ENCODE measurements at places on chromosomes 4 and X.
A peak's percentile ranks its signal among the peaks of the same experiment; 100 is the strongest.

DNA sequence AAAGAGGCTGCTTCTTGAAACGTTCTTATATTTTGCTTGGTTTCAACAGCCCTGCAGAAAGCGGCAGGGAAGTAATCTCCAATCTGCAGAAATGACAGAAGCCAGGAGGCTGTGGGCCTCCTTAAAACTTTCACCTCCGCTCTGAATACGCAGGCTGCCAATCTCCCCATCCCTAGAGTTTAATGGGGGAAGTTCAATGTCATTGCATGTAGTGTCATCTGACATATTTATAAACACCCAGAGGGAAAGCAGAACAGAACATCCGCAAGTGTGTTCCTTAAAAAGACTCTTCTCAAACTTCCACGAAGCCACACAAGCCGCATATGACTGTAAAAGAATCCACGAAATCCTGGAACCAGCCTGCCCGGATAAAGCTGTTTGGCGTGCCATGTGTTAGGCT, 148.8 kb upstream of the TBL1X start:
- no peak for DNase-seq

GRCh38 chr4:5956285-5957021, 61.8 kb downstream of the C4orf50 start:
- no peak for DNase-seq

- DNase-seq: peak; percentile 22
These were observed at the start of gene NUDT11 for GRCh38 chrX:51496501-51497291. TSS of gene NUDT11 (minus strand) at chrX:51496592. CDS start at chrX:51496444, 148 bp downstream.

DNA sequence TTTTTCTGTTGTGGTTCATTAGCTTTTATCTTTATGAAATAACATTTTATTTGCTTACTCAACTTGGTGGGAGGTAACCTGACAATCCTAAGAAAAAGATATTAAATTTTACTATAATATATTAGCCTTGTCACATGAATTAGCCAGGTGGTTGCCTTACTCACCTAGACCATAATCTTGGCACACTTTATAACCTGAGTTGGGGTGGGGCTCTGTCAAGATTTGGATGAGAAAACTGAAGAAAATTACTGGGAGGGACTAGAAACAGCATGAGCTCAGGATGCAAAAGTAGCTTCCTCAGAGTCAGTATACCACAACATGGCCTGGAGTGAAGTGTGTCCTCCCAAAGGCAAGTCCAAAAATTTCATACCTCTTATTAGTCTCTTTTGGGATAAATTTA, 164.9 kb upstream of the ANXA3 start:
- no peak for DNase-seq

DNA sequence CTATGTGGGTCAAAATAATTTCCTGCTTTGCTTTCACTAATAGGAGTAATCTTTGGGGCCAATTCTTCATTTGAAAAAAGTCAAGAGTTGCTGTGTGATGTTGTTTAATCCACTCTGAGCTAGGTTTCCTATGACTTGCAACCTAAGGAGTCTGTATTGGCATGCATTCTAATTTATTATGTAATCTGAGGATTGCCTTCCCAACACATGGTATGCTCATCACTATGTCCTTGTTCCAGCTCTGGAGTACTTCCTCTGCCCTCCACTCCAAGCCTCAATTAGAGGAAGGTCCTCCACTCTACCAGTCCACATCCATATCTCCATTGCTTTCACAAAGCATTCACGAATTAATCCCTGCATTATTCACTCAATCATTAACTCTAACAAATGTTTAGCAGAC, 56.1 kb downstream of the PPP3CA start:
- DNase-seq: peak; percentile 45

DNA sequence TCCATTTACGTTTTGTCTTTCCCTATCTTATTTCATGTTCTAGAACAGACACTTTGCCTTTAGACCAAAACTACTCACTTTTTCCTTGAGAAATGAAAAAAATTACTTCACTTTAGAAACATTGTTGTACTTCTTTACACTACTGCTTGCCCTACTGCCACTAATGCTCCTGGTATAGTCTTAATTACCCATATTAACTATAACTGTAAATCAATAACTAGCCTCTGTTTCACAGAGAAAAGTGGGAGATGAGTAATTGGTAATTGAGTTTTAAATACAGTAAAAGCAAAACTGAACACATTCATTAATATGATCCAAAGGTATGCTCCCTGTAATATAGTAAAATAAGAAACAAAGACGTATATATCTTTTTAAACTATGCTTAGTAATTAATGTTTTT, 111.1 kb upstream of the JADE1 start:
- no peak for DNase-seq

DNA sequence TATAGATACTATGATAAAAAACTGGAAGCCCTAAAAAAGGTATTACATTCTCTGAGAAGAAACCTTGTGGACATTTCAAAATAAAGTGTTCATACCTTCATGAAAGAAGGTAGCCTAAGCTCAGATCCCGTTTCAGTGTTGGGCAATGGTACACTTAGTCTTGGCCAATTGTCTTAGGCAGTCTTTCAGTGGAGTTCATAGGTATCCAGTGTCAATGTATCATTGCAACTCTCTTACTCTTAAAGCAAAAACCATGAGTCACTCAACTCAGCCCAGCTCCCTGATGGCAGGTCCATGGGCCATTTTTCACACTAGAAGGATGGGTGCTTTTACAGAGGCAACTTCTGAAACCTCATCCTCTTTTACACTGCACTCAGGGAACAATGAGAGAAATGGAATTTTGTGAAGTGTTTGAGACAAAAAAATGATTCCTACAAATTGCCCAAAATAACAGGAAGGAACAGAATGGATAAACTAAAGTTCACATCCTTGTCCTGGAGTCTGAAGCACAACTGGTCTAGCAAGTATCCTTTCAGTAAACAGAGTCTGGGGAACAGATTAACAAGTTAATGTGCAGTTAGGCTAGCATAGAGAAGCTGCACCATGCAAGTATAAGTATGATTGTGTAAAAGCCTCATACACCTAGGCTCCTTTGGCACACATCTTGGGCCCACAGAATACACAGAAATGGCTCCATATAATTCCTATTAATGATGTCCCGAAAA, 7.0 kb upstream of the ZNF827 start:
- no peak for DNase-seq

GRCh38 chrX:109632906-109633504, 8.0 kb upstream of the KCNE5 start:
- DNase-seq: peak; percentile 27

DNA sequence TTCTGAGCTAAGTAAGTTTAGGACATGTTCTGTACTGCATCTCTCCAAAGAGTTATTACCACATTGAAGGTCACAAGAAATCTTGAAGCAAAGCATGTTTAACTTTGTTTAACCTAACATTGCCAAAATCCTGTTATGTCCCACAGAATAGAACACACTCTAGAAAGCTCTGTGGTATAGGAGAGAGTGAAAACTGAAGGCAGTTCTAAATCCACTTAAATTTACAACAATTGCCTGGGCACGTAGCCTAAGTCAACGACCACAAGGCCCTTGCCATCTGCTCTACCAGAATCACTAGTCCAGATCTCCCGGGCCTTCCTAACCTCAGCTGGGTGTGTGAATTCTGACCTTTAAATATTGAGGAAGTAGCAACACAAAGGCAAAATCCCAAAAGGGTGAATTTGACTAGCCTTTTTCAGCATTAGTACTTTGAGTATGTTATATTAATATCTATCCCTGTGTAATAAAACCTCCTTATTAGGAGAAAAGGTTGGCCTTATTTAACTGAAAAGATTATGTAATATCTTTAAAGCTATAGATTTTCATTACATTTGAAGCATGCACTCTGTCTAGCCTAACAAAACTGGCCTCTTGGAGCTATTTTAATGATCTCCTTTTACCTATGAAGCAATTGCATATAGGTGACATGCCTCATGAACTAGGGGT, 4.5 kb upstream of the MAML3 start:
- no peak for DNase-seq

DNA sequence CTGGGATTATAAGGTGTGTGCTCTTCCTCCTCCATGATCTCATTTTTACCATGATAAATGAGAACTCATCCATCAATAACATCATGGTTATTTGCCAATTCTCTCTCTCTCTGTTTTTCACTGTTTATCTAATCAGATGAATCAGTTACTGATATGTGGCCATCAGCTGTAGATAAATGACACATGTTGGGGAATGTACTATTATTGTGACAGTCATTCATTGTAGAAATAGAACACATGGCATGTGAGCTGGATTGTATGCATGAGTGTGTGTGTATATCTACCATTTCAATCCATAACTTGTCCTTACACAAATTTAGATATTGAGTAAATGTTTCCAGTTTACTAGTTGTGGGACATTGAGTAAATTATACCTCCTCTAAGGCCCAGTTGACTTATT, 53.0 kb downstream of the OSTC start:
- DNase-seq: no peak

DNA sequence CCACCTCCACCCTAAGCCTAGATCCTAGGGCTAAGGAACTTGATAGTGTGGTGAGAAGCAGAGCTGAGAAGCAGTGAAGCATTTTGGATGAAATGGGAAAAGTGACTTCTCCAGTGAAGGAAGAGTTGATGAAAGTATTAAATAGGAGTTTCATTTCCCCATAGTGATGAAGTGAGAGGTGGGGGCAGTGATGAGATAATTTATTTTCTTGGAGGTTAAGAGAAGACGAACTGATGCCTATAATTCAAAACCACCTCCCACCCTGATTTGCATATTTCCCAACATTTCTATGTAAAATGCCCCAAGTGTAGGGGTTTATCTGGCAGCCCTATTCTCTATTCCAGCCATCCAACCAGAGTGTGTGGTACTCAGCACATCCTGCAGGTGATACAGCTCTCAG, 6.3 kb downstream of the LONRF3 start:
- DNase-seq: no peak

GRCh38 chr4:94131212-94131611, 76.5 kb upstream of the SMARCAD1 start:
- DNase-seq: no peak

- no peak for DNase-seq
These were observed 67.0 kb downstream of the UCHL1 start for GRCh38 chr4:41323706-41324105.

- DNase-seq: no peak
These were observed 38.3 kb downstream of the NSG1 start for GRCh38 chr4:4425119-4425690.

DNA sequence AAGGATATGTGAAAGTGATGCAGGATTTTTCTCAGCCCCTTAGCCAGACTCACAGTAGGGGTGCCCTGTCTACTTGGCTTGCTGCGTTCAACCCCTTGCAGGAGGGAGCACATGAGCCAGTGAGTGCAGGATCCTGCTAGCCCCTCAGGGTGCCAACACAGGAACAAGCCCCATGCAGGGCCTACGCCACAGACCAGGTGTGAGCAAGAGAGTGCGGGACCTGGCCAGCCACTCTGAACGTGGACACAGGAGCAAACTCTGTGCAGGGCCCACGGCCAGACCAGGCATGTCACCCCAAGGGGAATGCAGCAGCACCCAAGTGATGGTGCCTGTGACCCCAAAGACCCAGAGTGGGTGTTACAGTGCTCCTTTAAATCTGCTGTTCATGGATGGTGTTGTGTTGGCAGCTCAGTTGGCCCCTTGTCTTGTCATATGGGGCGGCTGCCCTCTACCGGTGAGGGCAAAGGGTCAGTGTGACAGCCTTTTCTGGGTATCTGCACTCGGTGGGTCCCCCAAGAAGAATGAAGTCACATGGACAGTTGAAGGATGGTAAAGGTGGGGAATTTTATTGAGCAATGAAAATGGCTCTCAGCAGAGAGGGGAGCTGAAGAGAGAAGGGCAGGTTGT, 188.4 kb upstream of the MAOA start:
- DNase-seq: no peak

DNA sequence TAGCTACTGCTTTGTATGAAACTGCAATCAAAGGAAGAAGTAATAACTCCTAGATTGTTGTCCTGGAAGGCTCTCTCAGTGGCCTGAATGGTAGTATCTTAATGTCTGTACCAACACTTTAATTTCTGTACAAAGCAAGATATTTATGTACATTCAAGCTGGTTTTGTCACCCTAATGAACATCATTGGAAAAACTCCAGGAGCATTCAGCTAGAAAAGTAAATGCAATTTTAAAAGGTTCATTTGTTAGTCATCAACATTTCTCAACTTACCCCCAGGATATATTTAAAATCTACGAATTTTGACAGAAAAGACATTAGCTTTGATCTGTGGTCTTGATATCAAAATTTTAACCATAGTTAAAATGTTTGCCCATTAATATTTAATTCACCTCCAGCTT, 80.0 kb upstream of the FGF13 start:
- no peak for DNase-seq

DNA sequence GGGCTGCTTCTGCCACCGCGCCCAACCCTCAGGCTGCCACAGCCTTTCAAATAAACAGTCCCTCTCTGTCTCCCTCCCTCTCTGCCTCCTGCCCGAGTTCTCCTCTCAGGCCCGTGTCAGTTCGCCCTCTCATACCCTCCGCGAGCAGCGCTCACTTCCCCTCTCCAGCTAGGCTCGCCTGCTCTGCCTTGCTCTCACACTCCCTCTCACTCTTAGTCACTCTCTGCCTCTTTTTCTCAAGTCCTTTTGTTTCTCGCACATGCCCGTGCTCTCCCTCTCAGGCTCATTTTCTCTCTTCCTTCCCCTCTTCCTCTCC, 3.2 kb downstream of the EFNB1 start:
- no peak for DNase-seq

All from erythroblast (primary cell).